ENCODE measurements at places on chromosomes 3 and 15.

DNA sequence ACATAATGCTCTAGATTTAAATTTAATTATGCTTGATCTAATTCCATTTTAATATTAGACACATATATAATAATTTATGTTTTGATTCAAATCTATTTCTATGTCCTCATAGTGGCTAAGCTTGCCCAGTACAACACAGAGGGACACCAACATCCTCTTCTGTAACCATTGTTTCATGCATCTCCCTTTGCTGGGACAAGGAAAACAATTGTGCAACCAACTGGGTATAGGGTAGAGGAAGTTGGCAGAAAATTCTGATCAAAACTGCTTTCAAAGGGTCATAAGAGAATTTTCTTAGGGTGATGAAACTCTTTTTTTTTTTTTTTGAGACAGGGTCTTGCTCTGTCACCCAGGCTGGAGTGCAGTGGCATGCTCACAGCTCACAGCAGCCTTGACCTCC, 121.4 kb upstream of the SGO1 start:
- DNase-seq: no peak

- peak; percentile 84 for DNase-seq
Measured at GRCh38 chr15:101135532-101136166, 116.2 kb downstream of the CHSY1 start.

GRCh38 chr3:182382112-182382857, 411.0 kb upstream of the ATP11B start:
- no peak for DNase-seq

DNA sequence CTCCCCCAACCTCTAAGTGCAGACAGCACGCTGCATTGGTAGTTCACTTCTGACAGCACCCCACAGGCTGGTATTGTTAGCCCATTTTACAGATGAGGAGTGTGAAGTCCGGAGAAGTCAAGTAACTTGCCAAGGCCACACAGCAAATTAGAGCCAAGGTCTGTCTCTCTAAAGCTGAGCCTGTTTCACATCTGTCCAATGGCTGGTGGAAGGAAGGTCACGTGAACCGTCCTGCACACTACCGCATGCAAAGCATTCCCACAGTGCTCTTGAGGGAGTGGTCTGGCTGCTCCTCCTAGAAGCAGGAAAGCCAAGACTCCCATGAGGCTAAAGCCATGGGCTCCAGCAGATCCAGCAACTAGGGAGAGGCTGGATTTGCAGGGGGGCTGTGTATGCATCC, 50.0 kb downstream of the MGLL start:
- DNase-seq: no peak

DNA sequence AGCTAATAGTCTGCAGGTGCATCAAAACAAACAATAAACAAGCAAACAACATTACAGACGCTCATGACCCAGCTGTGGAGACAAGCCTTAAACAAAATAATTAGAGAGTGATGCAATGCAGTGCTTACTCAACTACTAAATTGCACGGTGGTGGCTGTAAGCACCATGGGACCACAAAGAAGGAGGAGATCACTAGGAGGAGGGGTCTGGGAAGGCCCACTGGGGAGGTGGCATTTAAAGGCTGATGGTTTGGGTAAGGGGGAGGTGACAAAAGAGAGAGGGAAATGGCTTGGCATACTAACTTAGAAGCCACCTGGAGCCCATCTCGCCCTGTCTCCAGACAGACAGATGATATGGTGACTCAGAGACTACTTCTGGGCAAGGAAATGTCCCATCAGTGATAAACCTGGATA, 516.7 kb downstream of the FOXP1 start:
- no peak for DNase-seq

DNA sequence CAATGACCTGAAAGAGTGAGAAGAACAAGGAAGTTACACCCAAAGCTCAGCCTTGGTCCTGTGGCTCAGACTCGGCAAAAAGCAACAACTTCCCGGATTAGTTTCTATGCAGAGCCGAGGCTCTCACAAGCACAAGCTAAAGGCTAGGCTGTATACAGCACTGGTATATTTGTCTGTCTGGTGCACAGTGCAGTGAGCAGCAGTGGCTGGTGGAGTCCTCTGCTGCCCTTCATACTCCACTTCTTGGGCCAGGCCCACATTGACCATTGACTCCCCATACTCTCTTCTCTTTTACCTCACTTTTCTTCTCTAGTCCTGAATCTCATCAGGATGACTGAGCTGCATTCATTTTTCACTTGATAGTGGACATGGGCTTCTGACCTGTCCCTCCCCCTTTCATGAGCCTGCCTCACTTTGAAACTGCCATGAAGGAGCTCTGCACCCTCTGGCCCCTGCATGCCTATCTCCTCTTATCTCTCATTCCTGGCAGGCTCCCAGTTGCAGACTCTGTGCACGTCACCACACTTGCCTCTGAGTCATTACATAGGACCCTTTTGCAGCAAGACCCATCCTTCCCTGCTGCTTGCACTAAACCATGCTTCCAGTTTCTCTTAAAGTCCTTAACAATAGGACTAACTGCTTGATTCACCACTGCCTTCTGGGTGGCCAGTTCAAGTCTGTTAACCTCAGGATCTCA, 379.3 kb downstream of the NTRK3 start:
- no peak for DNase-seq

DNA sequence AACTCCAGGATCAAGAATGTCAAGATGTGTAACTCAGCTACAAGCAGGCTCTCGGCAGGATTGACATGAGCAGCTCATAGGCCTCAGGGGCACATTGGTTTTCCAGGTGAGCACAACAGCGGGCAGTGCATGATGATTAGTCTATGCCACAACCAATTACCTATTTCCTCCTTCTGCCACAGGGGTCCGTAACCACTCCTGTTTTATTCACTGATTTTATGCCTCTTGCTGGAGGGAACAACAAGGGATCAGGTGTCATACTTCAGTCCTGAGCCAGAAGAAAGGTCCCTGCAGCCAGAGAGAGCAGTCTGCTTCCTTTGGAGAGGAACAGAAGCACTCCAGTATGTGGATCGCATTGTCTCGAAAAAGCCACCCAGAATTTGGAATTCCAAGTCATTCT, 35.1 kb upstream of the PTPRG start:
- DNase-seq: no peak

GRCh38 chr3:39096775-39097174, 10.7 kb downstream of the GORASP1 start:
- DNase-seq: no peak

GRCh38 chr3:102178817-102179216, 256.0 kb upstream of the ZPLD1 start:
- DNase-seq: no peak

GRCh38 chr15:75198560-75199356, 2.9 kb upstream of the C15orf39 start:
- peak; percentile 73 for DNase-seq

DNA sequence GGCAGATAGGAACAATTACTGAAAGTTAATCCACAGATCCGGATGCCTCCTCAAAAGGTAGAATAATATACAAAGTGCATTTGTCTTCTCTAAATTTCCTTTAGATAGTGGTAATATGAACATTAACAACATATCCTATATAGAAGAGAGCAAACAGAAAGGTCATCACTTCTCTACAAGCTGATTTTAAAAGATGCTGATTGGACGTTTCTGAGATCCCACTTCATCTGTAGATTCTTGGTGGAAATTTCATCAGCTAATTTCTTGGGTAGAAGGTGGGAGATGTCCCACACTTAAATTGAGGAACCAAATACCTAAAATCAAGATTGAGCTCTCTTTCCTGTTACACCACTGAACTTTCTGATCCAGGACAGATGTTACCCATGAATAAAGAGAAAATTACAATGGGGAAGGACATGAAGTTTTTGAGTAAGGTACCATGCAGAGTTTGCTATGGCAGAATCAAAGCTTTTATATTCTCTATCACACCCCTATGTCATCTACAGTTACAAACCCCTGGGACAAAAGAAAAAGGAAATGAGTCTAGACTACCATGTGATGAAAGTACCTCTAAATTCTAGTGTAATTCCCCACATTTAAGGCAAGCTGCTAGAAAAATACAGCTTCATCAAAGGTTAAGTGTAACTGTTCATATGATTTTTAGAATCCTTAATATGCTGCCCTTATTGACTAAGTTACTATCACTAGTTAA, 189.2 kb upstream of the SETMAR start:
- DNase-seq: no peak

DNA sequence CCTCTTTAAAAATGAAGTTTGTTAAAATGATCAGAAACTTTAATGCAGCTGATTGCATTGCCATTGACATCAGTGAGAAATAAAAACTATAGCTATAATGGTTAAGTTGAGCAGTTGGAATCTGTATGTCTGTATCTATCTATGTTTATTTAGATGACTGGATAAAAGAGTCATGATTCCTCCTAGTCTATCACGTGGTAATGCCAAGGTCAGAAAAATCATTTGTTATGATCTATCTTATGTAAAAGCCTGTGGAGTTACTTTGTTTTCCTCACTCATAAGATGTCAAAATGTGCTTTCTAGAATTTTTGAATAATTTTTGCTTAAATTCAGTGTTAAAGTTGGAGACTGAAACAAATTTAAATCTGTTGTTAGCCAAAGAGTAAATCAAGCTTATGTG, 63.3 kb downstream of the MBNL1 start:
- no peak for DNase-seq

DNA sequence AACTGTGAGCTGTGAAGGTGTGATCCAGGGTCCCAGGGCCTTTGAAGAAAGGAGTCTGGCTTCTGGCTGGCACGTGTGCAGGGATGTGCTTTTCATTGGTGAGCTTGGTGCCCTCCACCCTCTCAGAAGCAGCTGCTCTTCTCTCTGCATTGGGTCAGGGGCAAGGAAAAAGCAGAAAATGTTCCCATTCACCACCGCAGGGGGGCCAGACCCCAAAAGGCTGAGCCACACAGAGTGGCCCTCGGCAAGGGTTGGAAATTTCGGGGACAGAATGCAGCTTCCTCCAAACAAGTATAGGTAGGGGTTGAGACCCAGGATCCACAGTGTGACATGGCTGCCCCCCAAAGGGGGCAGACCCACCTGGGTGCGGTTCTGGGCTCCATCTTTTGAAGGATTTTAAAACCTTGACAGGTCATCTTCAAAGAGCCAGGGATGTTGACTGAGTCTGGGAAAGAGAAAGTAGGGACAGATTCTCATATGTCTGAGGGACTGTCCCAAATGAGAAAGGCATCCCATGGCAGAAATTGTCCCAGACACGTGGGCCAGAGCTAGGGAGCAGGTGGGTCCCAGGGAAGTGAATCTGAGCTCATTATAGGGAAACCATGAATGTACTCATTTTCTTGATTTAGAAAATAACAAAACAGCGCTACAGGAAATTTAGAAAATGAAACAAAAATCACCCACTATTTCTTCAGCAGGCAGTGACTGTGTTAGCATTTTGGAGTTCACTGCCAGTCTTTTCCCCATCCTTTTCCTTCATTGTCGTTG, 2.7 kb downstream of the CSK start:
- DNase-seq: no peak

- DNase-seq: no peak
Measured at GRCh38 chr3:47664519-47664918, 85.9 kb upstream of the CSPG5 start.

GRCh38 chr3:50652709-50653108, 22.0 kb upstream of the DOCK3 start:
- DNase-seq: peak; percentile 5

Data from GM12878 (cell line).